Fibroblast of the conjunctiva (primary cell): ENCODE measurements at places on chromosomes 1 and 21.
A peak's percentile ranks its signal among the peaks of the same experiment; 100 is the strongest.

DNA sequence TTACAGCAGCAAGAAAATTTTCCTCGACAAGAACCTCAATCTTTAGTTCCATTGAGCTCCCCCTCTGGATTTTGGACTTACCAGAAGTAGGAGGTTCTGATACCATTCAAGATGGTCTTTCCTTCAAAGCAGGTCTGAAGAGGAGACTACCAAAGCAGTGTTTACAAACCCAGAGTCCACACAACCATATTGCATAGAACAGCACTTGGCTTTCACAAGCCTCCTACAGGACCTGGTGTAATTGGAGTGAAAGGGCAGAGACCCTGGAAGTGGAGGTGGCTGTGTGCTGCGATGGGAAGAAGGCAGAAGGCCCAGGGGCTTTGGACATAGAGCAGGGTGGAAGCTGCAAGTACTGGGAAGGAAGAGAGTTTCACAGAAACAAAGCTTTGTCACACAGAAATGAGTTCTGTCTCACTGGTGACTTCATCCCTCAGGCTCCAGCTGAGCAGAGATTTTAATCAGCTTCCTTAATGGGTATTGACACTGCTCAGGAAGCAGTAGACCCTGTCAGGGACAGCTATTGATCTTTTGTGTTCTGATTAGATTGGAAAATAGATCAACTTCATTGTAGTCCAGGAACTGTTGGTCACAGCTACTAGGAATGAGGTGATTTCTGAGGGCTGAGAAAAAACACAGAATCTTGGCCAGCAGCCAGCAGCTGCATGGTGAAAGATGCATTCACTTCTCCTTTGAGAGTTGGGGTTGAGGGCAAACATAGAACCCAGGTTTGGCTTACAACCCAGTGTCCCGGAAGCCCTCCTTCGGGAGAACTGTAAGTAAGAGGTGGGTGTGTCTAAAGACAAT is 124.0 kb downstream of the SYT2 start:
- no peak for DNase-seq

- no peak for DNase-seq
These were observed 67.2 kb downstream of the ZBTB18 start for GRCh38 chr1:244118109-244118761.

- no peak for DNase-seq
These were observed 52.5 kb downstream of the ETS2 start for GRCh38 chr21:38858026-38858811.

- no peak for DNase-seq
These were observed 617.5 kb downstream of the KIF26B start for GRCh38 chr1:245772325-245772724.

DNA sequence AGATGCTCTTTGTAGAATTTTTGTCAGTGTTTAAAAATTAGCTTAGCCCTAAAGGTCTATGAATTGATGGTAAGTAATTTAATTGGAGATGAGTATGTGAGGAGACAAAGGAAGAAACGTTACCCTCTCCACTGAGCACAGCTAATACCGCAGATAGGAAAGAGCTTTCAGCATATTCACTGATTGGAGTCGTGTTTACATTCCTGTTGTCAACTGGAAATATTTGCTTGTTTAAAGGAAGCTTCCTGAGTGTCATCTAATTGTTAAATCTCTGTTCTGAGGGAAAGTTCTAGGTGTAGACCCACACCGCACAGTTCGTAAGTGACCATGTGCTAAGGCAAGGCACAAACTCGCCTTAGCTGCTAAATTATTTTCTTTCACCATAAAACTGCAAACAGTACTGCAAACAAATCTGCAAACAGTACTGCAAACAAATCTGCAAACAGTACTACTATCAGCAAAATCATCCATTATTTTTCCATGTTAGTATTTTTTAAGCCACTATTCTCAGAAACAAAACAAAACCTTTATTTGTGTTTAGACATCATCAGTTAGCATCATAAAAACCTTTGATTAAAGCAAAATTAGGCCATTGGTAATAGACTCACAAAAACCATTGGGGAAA is 32.6 kb downstream of the TOMM20 start:
- DNase-seq, result no peak

DNA sequence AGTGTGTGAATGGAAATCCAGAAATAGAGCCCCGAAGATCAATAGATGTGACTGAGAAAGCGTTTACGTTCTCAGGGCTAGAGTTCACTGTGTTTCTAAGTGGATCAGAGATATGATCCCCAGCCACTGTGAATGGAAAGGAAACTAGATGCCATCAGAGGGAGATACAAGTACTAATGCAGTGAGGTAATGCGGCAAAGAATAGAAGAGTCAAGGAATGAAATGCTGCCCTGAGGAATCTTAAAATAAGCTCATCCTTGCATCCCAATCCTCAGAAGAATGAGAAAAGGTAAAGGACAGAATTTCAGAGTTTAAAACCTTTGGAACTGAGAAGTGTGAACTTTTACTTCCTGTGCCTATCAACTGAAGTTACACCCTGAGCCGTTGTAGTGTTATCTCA is 165.5 kb upstream of the ESRRG start:
- DNase-seq, result no peak

DNA sequence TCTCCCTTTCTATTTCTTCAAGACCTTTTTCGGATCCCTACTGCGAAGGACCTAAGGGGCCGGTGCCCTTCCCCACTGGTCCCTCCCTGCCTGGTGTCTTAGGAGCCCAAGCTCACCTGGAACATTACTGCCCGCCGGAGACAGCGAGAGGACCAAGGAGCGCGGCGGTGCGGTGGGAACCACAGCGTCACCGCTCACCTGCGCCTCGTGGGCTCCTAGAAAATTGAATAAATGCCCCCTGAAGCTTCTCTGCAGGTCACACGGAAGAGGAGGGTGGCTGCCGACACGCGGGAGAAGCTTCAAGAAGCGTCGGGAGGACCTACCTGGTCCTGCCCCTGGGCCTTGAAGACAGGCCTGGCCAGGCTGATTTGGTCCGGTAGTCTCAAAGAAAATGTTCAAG is 65.2 kb downstream of the PPIAL4A start:
- DNase-seq, result no peak

DNA sequence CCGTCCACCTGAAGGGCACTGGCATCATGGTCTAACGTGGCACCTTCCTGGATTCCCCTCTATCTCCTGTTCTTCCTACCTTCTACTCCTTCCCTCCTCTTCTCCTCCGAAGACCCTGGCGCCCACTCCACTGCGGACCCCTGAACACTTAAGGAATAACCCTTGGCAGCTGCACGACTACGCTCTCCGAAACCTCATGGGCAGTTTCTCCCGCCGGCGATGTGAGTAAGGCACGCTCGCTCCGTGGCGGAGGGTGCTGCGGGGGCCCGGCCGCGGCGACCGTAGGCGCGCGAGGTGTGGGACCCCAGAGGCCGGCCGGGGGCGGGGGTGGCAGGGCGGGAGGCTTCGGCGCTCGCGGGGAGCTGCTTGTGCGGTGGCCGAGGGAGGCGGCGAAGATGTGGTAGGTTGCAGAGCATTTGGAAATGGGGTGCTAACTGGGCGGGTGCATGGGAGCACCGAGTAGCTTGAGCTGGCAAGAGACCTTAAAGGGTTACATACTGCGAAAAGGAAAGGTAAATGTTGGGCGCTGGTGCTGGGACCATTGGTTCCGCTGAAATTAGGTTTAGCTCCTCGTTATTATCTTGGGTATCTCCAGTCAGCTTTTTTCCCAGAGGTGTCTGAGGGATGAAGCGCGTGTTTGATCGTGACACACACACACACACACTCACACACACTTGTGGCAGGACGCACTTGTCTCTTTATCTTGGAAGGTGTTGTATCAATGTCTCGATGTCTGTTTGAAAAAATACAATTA is 876 bp downstream of the LRRC7 start:
- no peak for DNase-seq

DNA sequence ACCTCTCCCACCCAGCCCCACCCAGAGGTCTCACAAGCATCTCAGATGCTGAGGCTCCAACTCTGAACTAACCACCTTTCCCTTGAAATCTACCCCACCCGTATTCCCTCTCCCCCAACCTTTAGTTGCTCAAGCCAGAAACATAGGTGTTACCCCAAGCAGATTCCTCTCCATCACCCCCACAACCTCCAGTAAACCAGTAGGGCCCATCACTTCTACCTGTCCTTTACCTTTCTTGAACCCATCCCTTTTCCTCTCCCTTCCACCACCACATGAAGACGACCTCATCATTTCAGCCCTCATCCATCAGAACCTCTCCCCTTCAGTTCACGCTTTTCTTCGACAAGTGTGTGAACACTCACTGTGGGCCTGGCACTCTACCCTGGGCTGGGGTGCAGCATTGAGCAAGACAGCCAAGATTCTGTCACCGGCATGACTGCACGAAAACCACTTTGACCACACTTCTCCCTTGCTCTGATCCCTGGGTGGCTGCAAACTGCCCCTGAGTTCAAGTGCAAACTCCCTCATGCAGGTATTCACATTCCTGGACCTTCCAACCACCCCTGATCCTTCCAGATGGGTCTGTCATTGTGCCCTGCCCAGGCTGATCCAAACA is 65.5 kb upstream of the LAPTM5 start:
- DNase-seq, result no peak

DNA sequence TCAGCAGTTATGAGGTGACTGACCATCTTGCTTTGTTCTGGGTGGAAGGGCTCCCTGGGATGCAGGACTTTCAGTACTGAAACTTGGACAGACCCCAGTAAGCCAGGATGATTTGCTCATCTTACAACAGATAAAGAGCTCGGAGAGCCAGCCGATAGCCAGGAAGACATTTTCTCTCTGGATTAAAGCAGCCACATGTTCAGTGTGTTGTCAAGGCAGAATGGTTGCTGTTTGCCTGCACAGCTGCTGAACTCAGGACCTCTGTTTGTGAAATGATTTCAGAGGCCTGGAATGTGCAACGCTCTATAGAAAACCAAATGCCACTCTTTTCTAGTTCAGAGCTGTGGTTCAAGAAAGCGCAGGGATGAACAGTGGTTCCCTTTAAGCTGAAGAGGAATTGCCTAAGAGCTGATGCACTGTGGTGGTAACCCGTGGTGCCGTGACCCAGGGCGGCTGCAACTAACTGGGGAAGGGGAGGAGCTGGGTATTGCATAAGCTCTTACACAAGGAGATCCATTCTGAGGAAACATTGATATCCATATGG is 40.7 kb downstream of the CASQ2 start:
- peak; percentile 93 for DNase-seq
